Left kidney (tissue), 8 donors: ENCODE measurements at places on chromosomes 3 and 15.

- no peak for DNase-seq
Observed at GRCh38 chr15:42719043-42719442, 17.9 kb downstream of the CDAN1 start.

DNA sequence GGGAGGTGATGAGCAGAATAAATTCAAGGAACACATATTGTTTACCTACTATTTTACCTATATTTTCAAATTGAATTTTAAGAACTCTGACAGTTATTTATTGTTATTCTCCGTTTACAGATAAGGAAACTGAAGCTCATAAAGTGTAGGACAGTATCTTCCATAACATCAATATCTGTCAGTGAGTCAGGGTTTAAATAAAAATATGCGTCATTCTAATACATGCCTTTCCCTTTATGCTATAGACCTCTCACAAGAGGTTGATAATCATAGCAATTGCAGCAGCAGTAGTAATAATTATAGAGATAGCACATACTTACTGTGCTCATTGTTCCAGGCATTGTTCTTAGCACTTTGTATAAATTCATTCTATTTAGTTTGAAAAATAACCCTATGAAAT, 101.1 kb downstream of the EPHA6 start:
- DNase-seq: no peak

DNA sequence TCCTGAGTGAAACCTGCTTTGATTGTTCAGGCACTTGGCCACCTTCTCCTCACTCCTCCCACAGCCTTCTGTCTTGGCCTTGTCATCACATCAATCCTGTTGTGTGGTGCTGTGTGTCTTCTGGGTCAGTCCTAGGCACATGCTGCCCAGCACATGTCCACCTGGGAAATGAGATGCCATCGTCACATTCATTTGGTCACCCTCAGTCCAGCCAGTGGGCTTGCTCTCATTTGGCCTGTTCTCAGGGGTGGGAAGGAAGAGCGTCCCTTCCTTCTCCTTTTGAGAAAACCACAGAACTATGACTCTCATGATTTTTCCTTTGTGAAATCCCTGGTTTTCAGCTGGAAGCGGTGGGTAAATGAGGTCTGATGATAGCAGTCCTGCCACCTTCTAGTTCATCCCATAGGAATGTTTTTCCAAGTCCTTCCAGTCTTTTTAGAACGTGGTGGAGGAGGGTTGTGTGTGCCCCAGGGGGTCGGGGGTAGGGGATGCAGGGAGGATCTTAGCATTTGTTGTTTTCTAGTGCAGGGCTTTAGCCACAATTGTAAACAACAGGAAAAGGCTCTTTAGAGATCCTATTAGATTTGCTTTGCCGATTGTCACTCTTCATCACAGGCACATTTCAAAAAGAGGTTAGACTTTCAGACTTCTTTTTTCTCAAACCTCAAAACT, 8.4 kb upstream of the PLA1A start:
- no peak for DNase-seq

GRCh38 chr3:185212559-185212958, 41.3 kb downstream of the EHHADH start:
- DNase-seq: no peak
